NCI-H1105 treated with DMSO at 0.1 percent for 48 hours (cell line): ENCODE measurements at places on chromosomes 5 and 9.

GRCh38 chr9:131530546-131530919, 530 bp downstream of the UCK1 start:
- DNase-seq, result no peak

GRCh38 chr5:103808464-103809106, 246.0 kb upstream of the NUDT12 start:
- DNase-seq, result peak; percentile 54

DNA sequence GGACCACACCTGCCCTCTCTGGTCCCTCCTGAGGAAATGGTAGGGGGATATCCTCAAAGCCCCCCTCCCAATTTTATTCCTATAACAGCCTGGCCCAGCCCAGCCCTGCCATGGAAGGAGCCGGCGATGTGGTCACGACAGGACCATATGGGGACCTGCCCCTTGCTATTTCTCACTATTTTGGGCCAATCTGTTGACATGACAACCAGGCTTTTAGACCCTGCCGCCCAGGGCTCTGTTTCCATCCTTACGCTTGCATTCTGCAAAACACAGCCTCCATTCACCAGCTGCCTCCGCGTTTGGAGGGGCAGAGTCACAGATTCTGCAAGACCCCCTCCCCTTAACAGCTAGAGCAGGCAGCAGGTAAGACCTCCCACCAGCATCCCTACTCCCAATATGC, 112.2 kb downstream of the GABBR2 start:
- DNase-seq, result no peak

DNA sequence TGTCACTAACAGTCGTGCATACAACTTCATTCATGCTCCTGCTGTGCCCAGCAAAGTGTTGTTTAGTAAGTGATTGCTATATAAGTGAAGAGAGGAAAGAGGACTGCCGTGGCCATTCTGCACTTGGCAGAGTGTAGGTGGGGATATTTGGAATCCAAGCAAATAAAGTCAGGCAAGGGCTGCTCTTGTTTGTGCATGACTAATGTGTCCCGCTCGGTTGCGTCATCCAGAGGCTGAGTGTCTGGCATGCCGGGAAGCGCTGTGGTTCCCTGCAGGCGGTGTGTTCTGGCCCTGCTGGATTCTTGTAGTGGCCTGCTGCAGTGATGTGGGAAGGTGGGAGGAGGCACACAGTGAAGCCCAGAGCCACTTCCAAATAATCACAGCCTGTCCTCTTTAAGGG, 136.9 kb upstream of the ANKH start:
- no peak for DNase-seq

DNA sequence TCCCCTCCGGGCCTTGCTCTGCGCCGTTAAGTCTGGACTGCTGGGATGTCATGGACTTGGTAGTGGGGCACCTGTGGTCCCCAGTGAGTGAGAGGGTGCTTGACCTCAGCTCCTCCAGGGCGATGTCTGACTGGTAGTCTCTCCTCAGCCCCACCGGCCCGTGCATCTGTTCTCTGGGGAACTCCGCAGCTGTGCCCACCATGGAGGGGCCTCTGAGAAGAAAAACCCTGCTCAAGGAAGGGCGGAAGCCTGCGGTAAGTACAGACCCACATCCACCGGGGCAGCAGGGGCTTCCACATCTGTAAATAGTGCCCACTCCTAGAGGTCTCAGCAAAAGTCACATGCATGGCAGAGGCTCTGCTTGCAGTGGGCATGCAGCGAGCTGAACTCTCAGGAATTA, 52.6 kb upstream of the GARNL3 start:
- DNase-seq, result no peak

GRCh38 chr9:92029553-92029952, 79.5 kb upstream of the ROR2 start:
- no peak for DNase-seq

- DNase-seq, result no peak
These were observed 11.5 kb downstream of the UGT3A1 start for GRCh38 chr5:35979715-35980114.

DNA sequence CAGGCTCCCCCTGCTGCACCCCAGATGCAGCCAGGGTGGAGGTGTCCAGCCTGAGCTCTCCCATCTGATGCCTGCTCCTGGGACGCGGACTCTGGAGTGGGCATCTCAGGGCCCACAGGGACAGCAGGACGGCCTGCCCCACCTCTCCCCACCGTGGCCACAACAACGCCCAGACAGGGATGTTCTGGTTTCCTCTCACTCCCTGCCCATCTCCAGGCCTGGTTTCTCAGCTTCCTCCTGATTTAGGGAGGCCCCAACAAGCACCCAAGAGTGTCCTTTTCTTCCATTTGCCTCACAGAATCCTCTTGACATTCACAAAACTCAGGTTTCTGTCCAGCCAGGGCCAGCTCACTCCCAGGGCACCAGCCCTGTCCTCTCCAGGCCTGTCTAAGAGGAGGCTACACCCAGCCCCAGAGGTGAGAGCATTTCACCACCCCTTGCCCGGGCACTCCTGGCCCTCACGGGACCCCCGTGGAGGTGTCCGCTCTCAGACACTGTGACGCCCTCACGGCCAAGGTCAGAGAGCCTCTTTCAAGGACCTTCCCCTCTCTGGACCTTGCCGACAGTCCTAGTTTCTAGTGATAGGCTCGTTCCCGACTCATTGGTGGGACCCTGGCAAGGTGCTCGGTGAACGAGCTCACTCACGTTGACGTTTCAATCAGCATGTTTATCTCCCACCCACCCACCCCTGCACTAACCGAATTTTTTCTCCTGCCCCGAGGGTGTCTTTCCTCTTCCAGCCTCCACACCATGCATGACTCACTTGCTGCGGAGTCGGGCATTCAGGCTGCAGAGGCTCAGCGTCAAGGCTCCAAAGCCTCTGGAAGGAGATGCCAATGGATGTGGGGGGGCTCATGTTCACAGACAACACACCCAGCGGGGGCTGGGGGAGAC, 62.0 kb upstream of the UNC5A start:
- no peak for DNase-seq

GRCh38 chr5:142680605-142681259, 5.2 kb downstream of the FGF1 start:
- DNase-seq, result no peak

DNA sequence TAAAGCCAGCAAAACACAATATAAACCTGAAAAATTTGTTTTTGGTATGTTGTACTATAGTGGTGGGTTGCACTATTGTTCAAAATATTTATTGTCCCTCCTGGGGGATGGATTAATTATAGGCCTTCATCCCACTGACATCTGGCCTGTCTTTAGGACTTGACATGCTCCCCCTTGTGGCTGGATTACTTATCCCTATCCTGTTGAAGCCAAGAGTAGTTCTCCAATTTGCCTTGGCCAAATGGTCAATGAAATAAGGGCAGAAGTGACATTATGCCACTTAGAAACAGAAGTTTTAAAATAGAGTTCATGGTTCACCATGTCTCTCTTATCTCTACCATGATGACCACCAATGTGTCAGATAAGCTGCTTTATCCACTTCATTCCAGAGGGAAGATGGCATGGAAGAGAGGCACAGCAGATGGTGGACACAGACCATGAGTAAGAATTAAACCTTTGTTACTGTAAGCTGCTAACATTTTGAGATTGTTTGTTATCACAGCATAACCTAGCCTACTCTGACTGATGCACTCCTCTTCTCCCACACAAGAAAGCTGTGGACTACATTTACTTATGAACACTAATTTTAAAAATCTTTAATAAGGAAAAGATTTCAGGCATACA, 29.2 kb upstream of the ARHGEF28 start:
- DNase-seq, result peak; percentile 10

GRCh38 chr9:34507556-34507955, 15.2 kb downstream of the ENHO start:
- no peak for DNase-seq

DNA sequence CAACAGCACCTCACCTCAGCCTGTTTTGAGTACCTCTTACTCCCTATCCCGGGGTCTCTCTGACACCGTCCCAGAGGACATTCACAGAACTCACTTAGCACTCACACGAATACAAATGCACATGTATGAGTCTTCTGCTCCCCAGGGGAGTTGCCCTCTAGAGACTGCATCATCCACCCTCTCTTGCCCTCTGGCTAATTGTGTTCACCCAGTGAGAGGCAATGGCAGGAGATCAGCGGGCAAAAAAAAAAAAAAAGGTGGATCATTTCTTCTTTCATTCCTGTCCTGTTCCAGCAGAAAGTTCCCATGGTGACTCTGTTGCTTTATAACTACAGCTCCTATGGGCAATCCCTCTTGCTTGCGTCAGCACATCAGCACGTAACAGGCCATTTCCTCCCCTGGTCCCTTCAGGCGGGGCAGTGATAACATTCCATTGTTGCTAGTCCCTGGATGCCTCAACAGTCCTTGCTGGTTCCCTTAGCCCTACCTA, 23.5 kb upstream of the SNX2 start:
- no peak for DNase-seq

DNA sequence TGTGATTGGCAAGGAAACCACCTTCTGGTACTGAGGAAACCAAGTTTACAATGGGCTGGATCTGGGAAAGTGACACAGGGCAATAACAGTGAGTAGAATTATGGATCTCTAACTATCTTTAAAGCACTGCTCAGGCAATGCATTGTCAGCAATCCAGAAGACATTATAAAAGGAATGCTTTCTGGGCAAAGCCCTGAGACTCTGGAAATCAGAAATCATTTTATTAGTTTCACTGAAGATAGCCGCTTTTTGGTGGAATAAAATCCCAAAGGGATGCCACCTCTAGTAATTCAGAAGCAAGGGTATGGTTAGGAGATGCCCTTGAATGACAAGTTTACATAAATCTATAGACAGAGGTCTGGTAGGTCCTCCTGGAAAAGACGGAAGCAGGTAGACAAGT, 211.1 kb downstream of the DMRT2 start:
- DNase-seq, result no peak

- DNase-seq, result no peak
These were observed 42.5 kb upstream of the ROR2 start for GRCh38 chr9:91992461-91993041.

DNA sequence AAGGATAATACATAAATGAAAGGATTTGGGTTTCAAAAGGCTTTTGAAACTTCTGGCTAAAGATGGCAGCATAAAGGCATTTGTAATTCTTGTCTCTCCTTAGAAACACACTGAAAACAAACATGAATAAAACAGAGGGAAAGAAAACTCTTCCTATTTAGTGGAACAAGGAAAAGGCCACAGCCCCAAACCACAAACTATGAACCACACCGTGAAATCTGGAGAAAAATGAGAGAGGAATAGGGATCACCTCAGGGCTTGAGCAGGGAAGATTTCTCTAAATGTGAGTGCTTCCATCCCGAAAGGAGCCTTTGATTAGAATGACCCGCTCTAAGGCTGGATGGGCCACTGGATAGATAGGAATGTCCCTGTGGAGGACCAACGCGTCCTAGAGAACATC, 119.6 kb downstream of the SEC61B start:
- no peak for DNase-seq

DNA sequence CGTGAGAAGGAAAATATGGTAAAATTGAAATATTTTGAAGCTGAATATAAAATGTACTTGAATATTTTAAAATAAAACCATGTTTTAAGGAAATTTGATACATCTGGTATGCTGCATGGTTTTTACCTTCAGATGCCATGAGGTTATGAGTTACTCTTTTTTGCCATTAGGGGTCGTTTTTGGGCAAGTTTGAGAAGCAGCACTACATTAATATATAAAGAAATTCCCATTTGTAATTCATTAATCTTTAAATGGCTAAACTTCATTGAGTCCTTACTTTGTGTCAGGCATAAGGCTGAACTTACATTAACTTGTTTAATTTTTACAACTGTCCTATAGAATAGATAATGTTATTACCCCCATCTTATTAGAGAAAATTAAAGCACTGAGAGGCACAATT, 152.3 kb downstream of the KDM4C start:
- DNase-seq, result peak; percentile 3

DNA sequence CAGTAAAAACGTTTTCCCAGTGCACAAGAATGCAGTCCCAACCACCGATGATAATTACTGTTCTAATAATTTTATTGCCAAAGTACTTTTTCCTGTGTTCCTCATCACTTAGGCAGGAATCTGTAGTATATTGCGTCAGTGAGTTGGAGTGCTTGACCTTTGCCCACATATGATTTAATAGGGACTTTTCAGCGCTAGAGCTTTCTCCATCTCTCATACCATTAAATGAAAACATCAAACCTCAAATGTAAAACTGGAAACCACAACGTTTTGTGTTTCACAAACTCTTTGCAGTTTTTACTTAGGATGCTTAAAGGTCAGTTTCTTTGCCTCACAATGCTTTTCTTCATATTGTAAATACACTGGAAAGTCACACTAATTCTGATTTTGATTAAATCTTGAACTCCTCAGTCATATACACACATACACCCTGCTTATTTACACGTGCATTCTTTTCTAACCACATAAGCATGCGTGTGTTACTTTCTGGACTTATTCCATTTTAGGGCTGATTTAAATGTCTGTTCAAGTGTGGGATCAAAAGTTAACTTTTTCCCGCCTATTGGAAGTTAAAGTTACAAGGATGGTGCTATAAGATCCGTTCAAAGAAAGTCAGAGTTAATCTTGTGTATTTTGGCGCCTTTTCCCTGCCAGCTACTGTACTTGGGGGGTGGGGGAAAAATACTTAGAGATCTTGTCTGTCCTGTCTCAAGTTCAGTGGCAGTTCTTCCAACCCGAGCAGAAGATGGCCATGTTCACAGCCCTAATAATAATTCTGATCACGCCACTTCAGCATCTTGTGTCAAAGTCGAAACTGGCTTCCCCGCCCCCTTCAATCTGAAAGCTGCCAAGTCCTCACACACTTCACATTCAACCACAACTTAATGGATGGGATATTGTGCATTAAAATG, 6.6 kb upstream of the NFIB start:
- DNase-seq, result no peak

- DNase-seq, result no peak
These were observed 144.9 kb upstream of the EGFLAM start for GRCh38 chr5:38113456-38113855.

- DNase-seq, result peak; percentile 46
These were observed 63.0 kb upstream of the CTSL start for GRCh38 chr9:87662808-87663528.

DNA sequence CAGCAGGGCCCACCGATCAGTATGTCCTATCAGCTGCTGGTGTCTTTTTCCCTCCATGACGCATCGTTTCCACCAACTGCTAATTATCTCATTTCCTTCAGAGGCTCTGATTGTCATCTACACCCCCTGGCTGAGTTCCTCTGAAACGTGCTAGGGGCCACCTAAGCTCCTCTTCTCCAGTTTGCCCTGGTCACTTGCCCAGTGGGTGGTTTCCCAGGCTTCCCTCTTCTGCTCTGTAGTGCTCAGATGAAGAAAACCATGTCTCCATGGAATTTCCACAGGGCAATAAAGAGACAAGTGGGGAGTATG, 65.3 kb downstream of the TSTD2 start:
- no peak for DNase-seq

- no peak for DNase-seq
These were observed 197.0 kb upstream of the VLDLR start for GRCh38 chr9:2424619-2425033.

GRCh38 chr9:36258996-36259533, 817 bp upstream of the GNE start:
- DNase-seq, result no peak
